ENCODE measurements at places on chromosomes 7 and 10. TPM values are rescaled to one million over a fixed set of nuclear protein-coding genes. Genes with fewer than 3 reads are reported as not detected.
A peak's percentile ranks its signal among the peaks of the same experiment; 100 is the strongest.

- no peaks in the 10 kb centered on the region for H3K27me3 ChIP-seq
- no peak overlapping the region for H3K27ac ChIP-seq
- H3K4me1 ChIP-seq: no peaks in the 10 kb centered on the region
These were observed 239.6 kb downstream of the DNAJB6 start for GRCh38 chr7:157576415-157576814.

DNA sequence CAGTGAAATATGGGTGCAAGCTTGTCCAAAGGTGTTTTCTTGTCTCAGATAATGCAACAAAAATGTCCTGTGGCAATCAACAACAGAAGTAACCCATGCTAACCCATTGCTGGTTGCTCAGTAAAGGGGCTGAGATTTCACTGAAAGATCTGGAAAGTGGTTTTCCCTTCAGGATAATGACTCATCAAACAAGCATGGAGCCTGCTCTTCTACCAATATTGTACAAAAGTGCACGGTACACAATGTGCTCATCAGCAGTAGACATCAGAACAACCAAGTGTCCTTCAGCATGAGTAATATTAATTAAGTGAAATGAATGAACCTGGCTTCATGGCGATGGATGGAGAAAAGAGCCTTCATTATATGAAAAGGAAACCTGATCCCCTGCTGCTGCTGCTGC lies 287.1 kb upstream of the NEBL start:
- H3K4me3 ChIP-seq: no peak overlapping the region
- H3K4me1 ChIP-seq: peaks cover 37% of the 10 kb centered on the region
- no peaks in the 10 kb centered on the region for H3K27me3 ChIP-seq

GRCh38 chr10:36051500-36051991 lies 409.4 kb upstream of the FZD8 start:
- H3K4me1 ChIP-seq: no peaks in the 10 kb centered on the region
- DNase-seq: no peak
- H3K4me3 ChIP-seq: no peak overlapping the region

DNA sequence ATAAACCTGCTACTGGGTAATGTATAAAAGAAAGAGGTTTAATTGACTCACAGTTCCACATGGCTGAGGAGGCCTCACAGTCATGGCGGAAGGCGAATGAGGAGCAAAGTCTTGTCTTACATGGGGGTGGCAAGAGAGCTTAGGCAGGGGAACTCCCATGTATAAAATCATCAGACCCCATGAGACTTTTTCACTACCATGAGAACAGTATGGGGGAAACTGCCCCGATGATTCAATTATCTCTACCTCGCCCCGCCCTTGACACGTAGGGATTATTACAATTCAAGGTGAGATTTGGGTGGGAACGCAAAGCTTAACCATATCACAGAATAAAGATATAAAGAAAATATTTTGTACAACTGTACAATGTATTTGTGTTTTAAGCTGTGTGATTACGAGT lies 39.4 kb upstream of the PLCE1 start:
- no peak overlapping the region for H3K27ac ChIP-seq
- no peaks in the 10 kb centered on the region for H3K36me3 ChIP-seq
- no peaks in the 10 kb centered on the region for H3K27me3 ChIP-seq
- H3K4me3 ChIP-seq: no peak overlapping the region

DNA sequence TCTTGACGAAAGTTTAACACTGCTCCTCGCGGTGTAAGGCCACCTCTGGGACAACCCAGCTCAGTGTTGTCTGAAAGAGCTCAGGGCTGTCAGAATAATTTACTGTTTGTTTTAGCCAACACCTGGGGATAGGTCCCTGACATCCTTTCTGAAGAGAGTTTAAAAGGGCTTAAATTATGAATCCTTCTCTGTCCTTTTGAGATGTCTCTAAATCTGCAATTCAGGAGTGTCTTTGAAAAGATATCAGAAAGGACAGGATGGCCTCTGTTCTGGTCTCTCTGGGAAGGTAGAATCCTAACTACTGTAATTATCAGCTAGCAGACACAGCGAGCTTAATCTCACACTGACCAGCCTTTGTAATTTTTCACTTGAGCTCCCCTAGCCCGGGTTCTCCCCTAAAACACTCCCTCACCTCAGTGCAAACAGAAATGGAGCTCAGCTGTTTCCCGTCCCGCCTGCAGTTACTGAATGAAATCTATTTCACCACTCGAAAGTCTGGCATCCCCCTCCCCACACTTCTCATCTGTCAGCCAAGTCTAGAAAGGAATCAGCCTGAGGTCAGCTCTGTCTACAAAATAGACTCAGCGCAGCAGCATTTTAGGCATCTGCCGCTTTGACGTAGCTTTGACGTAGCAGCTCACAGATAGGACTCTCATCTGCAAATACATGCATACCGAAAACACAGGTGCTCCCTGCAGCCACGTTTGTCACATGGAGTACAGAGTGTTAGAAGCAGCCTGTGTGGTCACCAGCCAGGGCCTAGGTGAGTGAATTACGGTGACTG lies 4.8 kb downstream of the DYNC2I1 start:
- H3K4me3 ChIP-seq: no peak overlapping the region
- H3K27ac ChIP-seq: no peak overlapping the region

DNA sequence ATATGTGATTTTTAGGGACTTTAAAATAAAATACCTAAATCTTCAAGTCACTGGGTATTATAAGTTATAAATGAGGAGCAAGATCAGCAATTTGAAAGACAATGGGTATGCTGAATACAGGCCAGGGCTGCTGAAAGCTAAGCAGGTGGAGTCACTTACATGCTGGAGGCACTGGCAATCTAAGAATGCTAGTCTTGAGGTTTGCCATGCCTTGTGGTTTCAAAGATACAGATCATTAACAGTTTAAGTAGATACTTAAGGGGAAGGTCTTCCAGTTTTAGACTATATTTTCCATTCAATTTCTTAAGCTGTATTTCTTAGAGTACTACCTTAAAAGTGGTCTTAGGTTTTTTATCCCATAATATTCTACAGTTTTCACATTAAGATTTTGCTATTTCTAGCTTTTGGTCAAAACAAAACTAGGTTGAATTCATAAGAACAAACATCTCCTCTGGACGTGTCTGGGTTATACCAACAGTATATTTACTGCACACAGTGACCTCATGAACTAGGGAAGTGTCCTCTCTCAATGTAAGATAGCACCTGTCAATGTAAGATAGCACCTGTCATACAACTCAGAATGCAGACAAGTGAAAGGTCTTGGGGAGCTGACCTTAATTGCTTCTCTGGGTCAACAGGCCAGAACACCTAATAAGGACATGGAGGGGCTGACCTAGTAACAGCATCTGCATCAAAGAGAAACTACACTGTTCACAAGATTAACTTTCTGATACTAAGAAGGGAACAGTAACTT lies 2.0 kb downstream of the SRI start:
- peaks cover 46% of the 10 kb centered on the region for H3K36me3 ChIP-seq
- no peak for DNase-seq
- H3K4me3 ChIP-seq: peak overlapping the region; percentile 91

GRCh38 chr7:76303202-76304147 lies 1.0 kb downstream of the HSPB1 start:
- peak; percentile 77 for DNase-seq
- peak overlapping the region; percentile 59 for H3K4me3 ChIP-seq
- peak overlapping the region; percentile 72 for H3K27ac ChIP-seq
- H3K4me1 ChIP-seq: peaks cover 16% of the 10 kb centered on the region
- H3K36me3 ChIP-seq: peaks cover 27% of the 10 kb centered on the region

Gene KLF14
- 0.17 TPM for total RNA-seq

Gene NEURL1
- 0.22 TPM for total RNA-seq

Gene C7orf33
- not detected for total RNA-seq
